Activated T-cell treated with anti-CD3 and anti-CD28 coated beads for 48 hours (primary cell): ENCODE measurements at places on chromosomes 12 and 14.
A peak's percentile ranks its signal among the peaks of the same experiment; 100 is the strongest.

- no peak for DNase-seq
Measured at GRCh38 chr12:125794401-125794800, 729.2 kb downstream of the AACS start.

DNA sequence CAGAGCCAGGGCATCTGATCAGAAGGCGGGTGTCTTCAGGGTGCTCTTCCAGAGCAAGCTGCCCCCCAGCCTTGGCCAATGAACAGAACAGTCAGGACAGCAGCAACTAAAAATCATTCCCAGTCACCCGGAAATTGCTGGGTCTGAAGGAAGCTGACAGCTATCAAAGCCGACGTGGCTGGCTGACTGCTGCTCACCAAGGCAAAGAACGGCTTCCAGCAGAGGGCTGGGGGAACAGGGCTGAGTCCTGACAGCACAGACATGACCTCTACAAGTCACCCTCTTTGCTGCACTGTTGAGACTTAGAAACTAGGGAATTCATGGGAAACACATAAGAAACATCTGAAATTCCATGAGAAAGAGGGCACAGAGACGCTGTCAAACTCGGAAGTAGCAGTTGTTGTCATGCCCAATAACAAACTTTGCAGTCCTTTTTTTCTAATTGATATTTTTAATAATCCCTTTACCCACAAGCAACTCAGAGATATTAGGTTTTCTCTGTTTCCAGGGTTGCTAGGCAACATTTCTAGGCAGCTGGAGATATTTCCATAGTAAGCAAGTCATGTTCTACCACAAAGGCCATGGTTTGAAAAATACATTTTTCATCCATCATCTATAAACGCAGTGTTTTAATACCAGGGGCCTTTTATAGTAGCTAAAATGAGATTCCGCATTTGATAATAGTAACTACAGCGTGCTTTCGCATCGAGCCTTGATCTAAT lies 365.2 kb downstream of the SEC23A start:
- no peak for DNase-seq

DNA sequence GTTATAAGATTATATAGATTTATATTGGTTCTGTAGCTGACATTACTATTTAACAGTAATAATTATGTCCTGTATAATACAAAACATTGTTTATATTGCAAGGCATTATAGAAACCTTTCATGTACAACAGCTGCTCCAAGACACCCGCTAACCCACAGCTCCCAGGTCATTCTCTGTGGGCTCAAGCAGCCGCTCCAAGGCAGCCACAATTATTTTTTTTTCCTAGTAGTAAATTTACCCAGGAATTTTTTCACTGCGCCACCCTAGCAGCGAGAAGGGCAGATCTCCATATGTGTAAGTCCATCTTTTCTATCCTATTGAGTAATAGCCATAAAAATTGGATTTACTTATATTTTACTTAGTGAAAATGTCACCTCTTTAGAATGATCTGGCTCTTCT lies 36.3 kb downstream of the KNTC1 start:
- DNase-seq, result no peak

- DNase-seq, result peak; percentile 6
Measured at GRCh38 chr12:119412811-119413794, 78.6 kb downstream of the CCDC60 start.

GRCh38 chr12:103905730-103906349 lies 24.4 kb upstream of the HSP90B1 start:
- DNase-seq, result no peak

DNA sequence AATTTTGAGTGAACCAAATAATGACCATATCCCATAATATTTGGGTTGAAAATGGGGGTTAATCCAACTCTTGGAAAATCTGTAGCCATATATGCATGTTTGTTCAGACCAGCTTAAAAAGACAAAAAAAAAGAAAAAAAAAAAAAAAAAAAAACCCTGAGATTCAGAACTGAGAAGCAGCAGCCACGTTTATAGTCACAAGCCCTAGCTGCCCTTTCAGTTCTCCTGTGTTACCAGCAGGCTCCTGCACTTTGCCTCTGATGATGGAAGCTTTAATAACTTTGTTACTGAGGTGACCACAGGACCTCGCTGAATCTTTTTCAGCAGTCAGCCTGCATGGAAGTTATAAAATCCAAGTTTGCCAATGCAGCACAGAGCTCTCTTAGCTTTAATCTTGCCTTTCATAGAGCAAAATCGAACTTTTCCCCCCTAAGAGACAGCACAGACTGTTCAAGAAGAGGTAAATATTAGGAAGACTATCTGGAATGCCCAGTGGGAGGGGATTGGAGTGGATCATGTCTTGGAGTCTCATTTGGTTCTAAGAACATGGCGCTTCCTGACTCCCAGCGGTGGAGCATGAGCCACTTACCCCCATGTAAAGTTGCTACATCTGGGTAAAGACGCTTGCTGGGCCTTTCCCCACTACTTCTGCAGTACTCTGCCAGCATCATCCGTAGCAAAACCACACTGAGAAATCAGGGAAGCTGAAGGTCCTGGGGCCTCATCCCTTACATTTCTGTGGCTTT lies 20.6 kb downstream of the GNG2 start:
- no peak for DNase-seq

DNA sequence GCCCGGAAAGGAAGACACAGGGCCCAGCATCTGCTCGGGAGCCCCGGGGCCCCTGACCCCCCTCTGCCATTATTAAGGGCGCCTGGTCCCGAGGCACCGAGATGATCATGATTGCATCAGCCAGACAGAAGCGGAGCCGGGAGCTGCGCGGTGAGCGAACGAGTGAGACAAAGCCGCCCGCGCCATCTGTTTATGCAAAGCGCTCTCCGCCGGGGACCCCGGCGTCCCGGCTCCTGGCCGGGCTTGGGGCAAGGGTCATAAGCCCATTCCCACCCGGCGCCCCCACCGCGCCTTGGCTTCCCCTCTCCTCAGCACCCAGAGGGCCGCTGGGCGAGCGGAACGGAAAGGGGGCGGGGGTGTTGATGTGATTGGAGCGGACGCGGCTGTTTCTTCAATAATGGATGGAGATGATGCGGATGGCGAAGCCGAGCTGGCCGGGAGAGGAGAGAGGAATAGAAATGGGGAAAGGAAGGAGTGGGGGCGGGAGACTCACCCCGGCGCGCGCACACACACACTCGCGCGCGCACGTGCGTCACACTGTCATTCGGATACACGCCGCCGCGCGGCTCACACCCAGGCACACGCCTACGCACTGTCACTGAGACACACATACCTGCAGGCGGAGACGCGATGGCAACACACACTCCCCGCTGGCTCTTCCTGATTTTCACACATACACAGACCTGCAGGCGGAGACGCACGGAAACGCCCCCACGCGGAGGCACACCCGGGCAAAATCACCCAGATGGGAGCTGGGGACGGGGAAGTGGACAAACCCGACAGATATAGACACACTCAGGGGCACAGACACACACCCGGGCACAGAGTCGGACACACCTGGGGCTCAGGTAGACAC lies 10.7 kb downstream of the STAC3 start:
- peak; percentile 68 for DNase-seq

- DNase-seq, result no peak
Measured at GRCh38 chr14:32015166-32015565, 61.9 kb upstream of the ARHGAP5 start.

DNA sequence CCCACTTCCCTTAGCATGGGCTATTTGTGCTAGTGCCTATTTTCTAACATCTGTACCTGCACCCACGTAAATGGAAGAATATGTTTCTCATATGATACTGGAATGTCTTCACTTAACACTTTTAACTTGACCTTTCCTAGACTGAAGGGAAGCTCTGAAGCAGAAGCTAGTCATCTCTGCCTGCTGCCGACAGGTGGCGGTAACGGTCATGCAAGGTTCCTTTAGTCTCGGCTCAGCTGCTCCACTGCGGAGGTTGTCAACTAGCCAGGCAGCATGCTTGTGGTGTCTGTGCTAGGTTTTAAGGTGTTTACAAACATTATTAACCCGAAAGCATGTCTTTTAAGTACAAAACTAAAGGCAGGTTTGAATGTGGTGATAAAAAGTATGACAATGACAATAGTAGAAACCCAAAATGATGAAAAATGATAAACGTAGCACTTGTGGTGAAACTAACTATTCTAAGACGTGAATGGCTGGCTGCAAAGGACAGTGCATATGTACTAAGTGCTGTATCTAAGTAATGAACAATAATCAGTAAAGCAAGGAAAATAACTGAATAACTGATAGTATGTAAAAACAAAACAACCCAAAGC lies 117.2 kb downstream of the GRIN2B start:
- peak; percentile 39 for DNase-seq

DNA sequence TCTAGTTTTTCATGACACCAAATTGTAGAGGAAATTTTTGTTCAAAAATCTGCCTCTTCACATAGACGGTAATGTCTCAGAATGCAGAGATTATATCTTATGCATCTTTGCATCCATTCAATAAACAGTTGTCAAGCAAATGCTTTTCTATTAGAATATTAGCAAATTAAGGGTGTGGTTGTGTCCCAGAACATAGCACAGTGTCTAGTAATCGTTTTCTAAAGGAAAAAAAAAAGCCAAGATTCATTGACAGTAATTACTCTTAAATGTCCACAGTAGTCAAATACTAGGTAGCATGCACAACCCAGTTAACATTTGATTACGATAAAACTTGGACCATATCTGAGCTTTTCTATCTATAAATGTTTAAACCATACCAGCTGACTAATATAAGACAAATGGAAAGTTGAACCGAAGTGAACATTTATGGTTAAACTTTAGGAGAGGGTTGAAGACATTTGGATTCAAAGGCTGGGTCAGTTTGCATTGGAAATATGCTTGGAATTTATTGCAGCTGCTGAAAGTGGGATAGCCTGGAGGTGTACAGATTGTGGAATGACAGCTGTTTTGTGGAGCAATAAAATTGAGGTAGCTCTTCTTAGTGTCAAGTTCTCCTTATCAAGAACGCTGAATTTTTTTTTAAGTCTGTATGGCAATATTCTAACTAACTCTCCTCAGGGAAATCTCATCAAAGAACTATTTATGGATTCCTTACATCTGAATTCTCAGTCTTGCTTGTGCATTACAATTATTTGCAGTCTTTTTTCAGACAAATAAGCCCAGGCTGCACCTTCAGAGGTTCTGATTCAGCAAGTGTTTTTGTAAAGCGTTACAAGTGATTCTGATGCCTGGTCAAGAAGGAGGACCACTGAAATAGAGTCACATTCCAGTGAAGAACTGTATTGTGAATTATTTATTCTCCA lies 66.7 kb upstream of the ATP2B1 start:
- DNase-seq, result no peak

- DNase-seq, result no peak
Measured at GRCh38 chr14:95465358-95465757, 51.1 kb downstream of the SYNE3 start.

DNA sequence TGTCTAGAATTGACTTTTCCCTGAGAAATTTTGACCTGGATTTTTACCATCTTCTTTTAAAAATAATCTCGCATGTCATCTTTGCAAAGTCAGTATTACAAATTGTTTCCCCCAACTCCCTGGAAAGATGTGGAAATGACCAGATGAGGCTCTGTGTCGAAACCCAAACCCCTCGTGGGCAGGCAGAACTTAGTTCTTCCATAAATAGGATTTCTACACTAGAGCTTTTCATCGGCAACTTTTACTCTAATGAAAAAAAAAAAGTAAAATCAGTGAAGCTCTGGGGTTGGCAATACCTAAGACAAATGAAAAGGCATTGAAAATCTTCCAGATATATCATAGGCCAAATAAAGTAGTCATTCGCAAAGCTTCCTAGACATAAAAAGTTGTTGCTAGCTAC lies 17.0 kb downstream of the SSPN start:
- no peak for DNase-seq

- no peak for DNase-seq
Measured at GRCh38 chr14:97788364-97788763, 991.2 kb downstream of the VRK1 start.

DNA sequence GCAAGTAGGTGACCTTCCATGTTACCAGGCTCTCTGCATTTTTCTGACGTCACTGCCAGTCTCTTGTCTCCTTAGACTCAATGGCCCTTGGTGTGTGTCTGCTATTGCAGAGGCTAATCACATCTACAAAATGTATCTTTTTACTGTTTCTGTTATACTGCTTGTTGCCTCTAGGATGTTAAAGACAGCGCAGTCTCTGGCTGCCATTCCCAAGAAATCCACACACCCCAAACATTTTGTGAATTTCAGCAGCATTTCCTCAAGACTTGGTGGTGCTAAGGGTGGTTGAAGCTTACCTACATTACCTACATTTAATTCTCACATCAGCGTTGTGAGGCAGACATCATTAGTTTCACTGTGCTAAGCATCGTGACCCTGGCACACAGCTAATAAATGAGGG lies 87.2 kb downstream of the C12orf75 start:
- DNase-seq, result no peak

DNA sequence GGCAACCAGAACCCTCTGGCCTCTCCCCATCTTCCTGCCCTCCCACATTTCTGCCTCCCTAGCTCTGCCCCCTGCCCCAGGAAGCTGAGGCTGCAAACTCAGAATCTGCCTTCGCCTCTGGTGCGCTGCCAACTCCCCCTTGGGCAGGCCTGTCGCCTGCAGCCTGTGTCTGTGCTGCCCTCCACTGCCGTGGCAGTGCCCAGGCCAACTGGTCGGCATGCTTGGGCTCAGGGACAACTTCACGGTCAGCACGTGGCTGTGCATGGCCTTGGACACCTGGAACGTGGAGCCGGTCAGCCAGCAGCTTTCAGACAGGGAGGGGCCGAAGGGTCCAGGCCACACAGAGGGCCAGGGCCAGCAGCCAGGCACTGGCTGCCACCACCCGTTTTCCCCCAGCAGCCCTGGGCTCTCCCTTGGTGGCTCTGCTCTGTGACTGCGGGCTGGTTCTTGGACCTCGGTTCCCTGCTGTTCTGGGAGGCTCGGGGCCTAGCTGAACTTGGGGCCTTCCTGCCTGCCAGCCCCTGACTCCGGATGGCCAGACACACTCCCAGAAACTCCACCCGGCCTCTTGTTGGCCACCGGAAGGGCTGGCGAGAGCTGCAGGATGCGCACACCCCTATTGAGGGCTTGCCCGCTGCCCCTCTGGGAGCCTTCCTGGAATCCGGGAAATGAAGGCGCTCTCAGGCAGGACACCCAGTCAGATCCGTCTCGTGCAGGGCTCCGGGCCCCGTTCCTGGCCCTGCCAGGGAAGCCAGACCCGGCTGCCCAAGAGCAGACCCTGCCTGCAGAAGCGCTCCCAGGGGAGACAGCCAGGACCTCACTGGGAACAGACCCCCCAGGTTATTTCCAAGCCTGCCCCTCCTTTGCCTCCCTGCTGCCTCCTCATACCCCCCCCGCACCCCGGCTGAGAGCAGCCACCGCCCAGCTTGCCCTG lies 34.2 kb upstream of the PPP1R13B start:
- DNase-seq, result no peak

DNA sequence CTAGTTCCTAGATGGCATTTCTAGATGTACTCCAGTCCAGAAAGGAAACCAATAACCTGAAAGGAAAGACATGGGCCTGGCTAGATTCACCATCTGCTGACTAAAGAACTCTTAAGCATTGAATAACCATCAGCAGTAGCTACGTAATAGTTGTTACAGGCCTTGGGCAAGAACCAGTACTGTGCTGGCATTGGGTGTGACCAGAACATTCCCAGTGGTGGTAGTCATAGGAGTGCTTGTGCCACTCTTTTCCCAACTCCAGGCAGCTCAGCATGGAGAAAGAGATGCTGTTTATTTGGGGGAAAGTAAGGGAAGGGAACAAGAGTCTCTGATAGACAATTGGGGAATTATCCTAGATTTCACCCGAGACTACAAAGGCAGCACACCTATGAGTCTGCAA lies 333.3 kb downstream of the SLC16A7 start:
- DNase-seq, result no peak

- no peak for DNase-seq
Measured at GRCh38 chr14:96066976-96067375, 27.8 kb downstream of the C14orf132 start.

GRCh38 chr12:81610955-81611889 lies 147.9 kb downstream of the PPFIA2 start:
- DNase-seq, result no peak
